Fibroblast of skin of abdomen (primary cell): ENCODE measurements at places on chromosomes 16 and 17.
A peak's percentile ranks its signal among the peaks of the same experiment; 100 is the strongest.

- DNase-seq, result no peak
Measured at GRCh38 chr17:73888862-73889261, 244.6 kb upstream of the SDK2 start.

GRCh38 chr17:51653878-51654277 lies 393.5 kb downstream of the UTP18 start:
- no peak for DNase-seq

DNA sequence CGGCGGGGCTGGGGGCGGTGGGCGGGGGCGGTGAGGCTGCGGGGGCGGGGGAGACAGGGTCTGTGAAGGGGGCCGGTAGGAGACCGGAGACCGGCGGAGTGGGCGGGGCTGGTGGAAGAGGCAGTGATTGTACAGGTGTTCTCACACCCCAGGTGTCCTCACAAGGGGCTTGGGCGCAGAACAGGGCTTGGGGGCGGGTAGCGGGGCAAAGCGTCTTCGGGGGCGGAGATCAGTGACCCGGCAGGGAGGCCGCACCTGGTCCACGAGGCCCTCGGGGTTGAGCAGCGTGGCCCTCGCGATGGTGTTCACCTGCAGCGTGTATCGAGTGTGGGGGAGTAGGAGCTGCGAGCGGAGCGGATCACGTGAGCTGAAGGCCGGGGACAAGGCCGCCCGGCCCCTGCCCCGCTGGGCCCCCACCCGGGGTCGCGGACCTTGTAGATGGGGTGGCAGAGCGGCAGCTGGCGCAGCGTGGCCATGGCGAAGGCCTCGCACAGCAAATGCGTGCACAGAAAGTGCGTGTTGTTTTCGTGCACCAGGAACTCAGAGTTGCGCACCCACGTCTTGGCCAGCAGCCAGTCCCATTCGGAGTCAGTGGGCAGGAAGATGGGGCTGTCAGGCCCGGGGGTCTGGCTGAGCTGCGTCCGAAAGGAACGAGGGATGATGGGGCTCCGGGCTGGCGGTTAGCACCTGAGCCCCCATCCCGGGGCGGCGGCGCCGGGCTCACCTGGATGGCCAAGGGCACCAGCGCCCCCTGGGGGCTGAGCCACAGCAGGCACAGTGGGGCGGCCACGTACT lies 8.5 kb downstream of the ALOXE3 start:
- no peak for DNase-seq

GRCh38 chr17:74152591-74153455 lies 50.7 kb upstream of the RPL38 start:
- DNase-seq, result no peak

GRCh38 chr17:30720013-30720471 lies 104.5 kb downstream of the CRLF3 start:
- no peak for DNase-seq

- DNase-seq, result no peak
Measured at GRCh38 chr16:2967211-2967631, 1.9 kb upstream of the PAQR4 start.

DNA sequence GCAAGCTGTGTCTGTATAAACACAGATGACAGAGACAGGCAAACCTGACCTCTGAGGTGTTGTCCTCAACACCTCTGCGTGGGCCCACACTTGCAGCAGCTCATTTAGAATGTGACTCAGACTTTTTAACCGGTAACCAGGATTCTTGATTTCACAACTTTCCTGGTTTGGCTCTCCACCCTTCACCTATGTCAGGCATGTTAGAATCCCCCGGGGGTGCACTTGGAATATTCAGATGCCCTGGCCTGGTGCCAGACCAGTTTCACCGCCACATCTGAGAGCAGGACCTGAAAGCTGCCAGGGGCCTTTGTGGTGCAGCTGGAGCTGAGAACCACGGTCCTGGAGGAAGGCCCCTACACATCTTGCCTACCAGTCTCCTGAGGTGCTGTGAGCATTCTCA lies 4.8 kb downstream of the DHODH start:
- DNase-seq, result peak; percentile 10

DNA sequence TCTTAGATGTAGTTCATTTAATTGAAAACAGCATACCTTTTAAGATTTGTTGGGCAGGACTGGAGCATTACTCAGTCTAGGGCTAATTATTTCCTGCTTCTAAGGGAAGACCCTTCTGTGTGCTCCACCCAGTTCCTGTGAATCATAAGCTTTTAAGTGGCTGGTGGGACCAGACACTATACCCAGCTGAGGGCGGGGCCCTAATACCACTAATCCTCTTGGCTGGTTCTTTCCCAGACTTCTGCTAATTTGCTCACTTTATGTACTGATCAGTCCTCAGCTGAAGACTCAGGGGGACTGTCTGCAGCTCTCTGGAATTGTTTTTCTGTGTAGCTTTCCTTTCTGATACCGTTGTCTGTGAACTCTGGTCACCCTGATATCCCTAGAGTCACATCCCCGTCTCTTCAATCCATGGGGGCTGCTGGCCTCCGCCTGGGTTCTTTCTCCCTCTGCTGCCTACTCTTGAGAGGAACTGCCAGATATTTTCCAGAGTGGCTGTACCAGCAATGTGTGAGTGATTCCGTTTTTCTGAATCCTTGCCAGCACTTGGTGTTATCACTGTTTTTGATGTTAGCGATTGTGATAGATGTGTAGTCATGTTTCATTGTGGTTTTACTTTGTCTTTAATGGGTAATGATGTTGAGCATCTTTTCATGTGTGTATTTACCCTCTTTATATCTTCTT lies 35.1 kb downstream of the MFSD11 start:
- DNase-seq, result peak; percentile 94

DNA sequence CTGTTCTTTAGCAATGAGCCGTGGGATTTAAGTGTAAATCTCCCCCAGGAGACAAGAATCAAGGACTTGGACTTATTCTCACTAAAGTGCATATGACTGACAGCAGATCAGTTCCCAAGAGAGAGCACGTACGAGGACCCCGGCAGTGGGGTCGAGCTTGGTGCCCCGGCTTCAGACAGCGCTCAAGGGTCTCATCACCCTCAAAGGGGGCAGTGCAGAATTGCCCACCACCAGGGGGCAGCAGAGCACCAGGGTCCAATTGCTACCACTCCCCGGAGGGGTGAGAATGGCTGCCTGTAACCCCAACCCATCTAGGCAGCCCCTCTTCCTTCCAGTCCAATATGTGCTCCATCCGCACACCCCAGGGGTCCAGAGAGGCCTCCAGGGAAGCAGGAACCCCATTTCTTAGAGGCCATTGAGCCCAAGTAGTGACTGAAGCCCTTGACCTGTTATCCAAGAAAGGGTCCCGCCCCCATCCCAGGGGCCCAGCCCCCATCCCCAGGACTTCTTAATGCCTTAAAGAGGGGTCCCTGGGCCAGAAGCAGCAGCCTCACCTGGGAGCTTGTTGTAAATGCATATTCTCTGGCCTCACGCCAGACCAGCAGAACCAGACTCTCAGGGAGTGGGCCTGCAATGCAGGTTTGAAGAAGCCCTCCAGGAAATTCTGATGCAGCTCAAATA lies 86.1 kb downstream of the ZDHHC7 start:
- no peak for DNase-seq

DNA sequence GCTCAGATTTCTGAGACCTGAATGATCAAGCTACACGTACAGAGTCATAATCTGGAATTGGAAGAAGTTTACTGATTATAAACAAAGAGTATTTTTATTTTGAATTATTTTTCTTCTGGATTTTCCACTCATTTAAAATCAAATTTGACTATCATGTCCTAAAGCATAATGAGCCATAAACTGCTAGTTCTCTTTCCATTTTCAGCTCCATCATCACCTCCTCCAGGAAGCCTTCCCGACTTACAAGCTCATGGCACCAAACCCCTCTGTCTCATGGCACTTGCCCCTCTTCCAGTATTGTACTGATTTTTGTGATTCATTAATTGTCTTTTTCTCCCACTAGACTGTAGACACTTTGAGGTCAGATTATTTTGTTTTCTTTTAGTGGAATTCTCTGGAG lies 35.9 kb downstream of the IRX6 start:
- DNase-seq, result no peak

GRCh38 chr17:57439651-57440050 lies 183.3 kb downstream of the MSI2 start:
- no peak for DNase-seq
